ENCODE measurements at places on chromosomes 12 and 14.

- DNase-seq: no peak
Measured at GRCh38 chr14:92848887-92849286, 54.8 kb downstream of the GOLGA5 start.

- no peak for DNase-seq
Measured at GRCh38 chr12:127401005-127401404, 866.0 kb upstream of the TMEM132C start.

GRCh38 chr12:92301356-92301755 is 155.7 kb upstream of the BTG1 start:
- DNase-seq: no peak

GRCh38 chr12:89247541-89247942 is 104.8 kb downstream of the DUSP6 start:
- DNase-seq: no peak

- DNase-seq: no peak
Measured at GRCh38 chr14:38405851-38406635, 150.2 kb upstream of the CLEC14A start.

- DNase-seq: no peak
Measured at GRCh38 chr12:6905414-6906040, 905 bp downstream of the LRRC23 start.

- no peak for DNase-seq
Measured at GRCh38 chr12:77337362-77337761, 272.0 kb upstream of the E2F7 start.

DNA sequence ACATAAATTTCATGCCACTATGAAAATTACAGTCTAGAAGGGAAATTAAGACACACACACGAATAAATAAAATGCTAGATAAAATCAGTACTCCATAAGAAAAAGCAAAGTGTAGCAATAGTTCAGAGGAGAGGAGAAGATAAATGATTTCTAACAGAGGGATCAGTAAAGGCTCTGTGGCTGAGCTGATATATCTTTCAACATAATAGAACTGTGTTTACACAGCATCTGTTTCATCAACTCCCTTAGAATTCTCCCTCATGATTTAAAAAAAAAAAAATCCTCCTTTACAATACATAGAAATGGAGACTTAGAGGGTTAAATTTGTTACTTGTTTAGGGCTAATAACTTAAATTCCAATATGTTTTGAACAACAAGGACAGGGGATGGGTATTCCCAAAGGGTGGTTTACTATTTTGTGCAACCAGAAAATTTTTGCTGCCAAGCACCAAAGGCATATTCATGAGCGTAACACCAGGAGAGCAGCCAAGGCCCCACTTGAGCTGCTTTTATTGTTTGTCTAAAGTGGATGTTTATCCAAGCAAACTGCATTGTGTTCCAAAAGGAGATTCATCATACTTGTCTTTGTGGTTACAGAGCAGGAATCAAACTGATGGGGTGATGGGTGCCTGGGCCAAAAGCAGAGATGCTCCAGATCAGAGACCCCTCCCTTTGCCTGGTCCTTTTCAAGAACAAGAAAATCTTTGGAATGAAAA is 162.7 kb downstream of the BMP4 start:
- no peak for DNase-seq

- DNase-seq: no peak
Measured at GRCh38 chr12:126309278-126309677, 1244.0 kb downstream of the AACS start.

All from CD4-positive, alpha-beta T cell treated with Interleukin-2 at 100 ng/mL for 4 hours (primary cell).